ENCODE measurements at places on chromosomes 3 and 15.

DNA sequence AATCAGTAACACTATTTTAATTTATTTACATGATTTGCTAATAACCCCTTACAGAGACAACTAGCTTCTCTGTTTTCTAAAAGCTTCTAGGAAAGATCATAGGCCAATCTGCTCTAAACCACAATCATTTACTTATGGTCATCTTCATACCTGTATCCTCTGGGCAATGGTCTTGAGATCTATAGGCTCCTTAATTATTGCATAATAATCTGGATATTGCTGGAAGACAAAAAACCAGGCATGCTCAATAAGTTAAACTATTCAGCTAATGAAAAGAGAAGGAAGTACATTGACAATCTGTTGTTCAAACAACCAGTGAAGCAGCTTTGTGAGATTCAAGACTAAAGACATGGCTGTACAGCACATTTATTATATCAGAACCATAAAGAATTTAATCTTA lies 34.1 kb downstream of the PBRM1 start:
- DNase-seq = no peak

- DNase-seq = no peak
These were observed 25.7 kb upstream of the DYNC1LI1 start for GRCh38 chr3:32596282-32596908.

- no peak for DNase-seq
These were observed 207.0 kb downstream of the SUCLG2 start for GRCh38 chr3:67447393-67447792.

- DNase-seq = no peak
These were observed 260.5 kb upstream of the TLE3 start for GRCh38 chr15:70358011-70358819.

DNA sequence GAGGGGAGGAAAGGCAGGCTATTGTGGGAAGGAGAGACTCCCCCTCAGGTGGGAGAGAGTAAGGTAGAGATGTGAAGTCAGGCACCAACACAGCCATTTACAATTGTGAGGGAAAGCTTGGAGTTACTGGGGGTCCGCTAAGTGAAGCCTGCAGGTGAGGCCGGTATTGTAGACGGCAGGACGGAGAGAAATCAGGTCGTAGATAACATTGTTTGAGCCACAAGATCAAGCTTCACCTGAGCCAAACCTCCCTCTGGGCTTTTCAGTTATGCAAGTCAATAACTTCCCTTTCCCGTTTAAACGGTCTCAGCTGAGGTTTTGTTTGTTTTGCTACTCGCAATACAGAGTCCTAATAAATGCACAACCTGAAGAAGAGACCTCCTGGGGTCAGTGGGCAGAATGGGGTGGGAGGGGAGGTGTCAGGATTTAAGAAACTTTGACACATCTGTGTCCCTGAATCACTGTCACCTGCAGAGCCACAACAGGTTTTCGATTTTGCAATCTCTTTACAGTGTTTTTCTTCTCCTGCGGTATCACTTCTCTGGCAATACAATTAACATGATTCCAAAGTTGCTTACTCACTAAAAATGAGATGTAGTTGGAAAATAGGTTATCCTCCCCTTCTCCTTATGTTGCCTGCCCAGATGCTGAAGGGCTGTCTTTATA lies 72.0 kb upstream of the GLCE start:
- DNase-seq = no peak

DNA sequence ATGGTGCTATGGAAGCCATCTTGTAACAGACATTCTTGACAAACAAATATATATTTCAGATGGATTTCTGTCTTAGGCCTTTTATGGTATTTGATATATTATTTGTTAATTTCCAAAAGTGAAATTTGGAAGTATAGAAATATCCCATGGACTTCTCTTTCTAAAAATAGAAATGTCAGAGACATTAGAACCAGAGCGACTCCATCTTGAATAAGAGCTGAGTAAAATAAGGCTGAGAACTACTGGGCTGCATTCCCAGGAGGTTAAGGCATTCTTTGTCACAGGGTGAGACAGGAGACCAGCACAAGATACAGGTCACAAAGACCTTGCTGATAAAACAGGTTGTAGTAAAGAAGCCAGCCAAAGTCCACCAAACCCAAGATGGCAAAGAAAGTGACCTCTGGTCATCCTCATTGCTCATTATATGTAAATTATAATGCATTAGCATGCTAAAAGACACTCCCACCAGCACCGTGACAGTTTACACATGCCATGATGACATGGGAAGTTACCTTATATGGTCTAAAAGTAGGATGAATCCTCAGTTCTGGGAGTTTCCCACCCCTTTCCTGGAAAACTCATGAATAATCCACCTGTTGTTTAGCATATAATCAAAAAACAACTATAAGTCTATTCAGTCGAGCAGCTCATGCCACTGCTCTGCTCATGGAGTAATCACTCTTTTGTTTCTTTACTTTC lies 146.0 kb downstream of the NEK11 start:
- no peak for DNase-seq

- DNase-seq = no peak
These were observed 46.4 kb downstream of the DNASE1L3 start for GRCh38 chr3:58164199-58164879.

GRCh38 chr15:31586841-31587240 lies 260.2 kb downstream of the KLF13 start:
- no peak for DNase-seq

DNA sequence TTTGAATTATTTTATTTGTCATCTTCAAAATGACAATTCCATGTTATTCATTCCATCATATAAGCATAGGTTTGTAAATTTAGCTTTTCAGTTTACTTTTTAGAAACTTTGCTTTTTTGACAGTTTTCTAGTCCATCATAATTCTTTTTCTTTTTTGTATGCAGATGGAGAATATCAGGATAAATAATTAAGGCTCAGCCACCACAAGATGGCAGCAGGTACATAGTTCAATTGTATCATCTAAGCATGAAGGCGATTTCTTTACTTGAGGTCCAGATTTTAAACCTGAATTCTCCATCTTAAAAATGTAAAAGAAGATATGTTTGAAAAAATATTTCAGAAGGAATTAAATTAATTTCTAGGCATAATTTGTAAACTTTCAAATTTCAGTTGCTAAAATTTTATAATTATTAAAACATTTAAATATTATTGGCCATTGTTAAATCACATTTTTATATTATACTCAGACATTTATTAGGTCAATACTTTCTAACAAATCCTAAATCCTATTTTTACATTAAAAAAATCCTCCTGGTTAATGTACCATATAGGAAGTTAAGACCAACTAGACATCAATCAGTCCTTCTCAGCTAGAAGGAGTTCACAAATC lies 15.1 kb downstream of the PLSCR5 start:
- no peak for DNase-seq
